ENCODE measurements at places on chromosomes 4 and X. TPM values are rescaled to one million over a fixed set of nuclear protein-coding genes. Genes with fewer than 3 reads are reported as not detected.

DNA sequence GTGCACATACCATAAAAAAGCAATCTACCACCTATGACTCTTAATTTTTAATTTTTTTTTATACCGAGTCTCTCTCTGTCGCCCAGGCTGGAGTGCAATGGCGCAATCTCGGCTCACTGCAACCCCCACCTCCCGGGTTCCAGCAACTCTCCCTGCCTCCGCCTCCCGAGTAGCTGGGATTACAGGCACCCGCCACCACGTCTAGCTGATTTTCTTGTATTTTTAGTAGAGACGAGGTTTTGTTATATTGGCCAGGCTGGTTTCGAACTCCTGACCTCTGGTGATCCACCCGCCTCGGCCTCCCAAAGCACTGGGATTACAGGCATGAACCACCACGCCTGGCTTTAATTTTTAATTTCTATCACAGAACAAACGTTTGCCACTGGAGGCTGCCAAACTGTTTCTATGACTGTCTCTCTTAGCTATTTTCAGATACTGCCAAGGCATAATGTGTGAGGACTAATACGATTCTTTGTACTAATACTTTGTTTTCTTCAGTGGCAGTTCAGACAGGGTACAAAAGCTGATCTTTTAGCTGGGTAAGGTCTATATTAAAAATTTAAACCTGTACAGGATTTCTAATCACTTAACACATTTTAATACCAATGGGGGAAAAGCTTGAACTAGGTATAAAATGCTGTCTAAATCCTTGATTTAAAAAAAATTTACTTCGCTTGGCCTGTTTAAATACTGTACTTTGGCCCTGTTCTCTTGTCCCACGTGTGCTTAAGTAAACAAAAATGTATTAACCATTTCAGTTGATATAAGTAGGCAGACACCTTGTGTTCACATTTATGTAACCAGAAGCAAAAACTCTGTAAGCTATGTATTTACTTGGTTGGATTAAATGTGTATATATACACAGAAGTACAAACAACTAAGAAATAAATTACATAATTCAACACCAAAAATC lies 2.3 kb downstream of the PGRMC2 start:
- DNase-seq = peak; percentile 56

DNA sequence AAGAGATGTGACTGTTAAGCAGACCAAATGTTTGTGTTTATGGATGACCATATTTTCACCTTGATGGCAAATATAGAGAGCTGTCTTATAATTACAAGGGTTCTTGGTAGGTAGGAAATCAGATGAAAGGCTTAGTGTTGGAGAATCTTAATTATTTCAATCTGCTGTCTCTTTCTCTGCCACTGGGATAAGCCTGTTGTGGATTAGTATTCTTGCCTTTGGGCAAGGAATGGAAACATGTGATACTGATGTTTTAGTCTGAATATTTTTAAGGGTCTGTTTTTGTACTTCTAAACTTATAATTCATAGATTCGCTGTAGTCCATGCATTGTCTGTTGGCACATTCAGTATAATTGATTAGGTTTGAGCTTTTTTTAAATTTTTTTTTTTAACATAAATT lies 23.7 kb upstream of the NUDT6 start:
- no peak for DNase-seq

DNA sequence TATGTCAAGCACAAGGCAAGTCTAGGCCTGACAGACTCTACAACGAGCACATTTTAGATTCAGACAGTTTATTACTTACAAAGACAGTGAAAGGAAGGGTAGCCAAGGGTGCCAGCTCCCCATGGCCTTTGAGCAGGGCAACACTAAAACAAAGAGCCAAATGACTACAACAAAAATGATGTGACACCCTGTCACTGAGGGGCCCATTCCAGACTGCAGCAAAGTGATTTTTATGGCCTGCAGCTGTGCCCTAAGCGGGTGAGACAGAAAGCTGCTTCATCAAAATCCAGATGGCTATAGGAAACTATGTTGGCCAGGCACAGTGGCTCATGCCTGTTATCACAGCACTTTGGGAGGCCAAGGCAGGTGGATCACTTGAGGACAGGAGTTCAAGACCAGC lies 13.4 kb upstream of the RP2 start:
- DNase-seq = no peak

XAGE5 gene
- not detected for total RNA-seq

- no peak for DNase-seq
Measured at GRCh38 chrX:23374291-23374690, 39.6 kb downstream of the PTCHD1 start.

DNA sequence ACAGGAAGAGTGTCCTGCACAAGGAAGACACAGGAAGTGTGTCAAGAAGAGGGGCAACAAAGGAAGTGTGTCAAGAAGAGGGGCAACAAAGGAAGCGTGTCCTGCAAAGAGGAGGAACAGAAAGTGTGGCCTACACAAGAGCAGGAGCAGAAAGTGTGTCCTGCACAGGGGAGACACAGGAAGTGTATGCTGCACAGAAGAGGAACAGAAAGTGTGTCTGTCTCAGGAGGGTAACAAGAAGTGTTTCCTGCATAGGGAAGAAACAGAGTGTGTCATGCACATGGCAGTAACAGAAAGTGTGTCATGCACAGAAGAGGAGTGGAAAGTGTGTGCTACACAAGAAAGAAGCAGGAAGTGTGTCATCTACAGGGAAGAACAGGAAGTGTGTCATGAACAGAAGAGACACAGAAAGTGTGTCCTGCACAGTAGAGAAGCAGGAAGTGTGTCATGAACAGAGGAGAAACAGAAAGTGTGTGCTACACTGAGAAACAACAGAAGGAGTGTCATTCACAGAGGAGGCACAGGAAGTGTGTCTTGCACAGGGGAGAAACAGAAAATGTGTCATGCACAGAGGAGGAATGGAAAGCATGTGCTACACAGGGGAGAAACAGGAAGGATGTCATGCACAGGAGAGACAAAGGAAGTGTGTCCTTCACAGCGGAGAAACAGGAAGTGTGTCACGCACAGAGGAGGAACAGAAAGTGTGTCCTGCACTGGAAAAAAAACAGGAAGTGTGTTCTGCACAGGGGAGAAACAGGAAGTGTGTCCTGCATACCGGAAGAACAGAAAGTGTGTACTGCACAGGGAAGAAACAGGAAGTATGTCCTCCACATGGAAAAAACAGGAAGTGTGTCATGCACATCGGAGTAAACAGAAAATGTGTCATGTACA lies 526.4 kb upstream of the PRKX start:
- DNase-seq = no peak

KLB gene
- 17.5 TPM for total RNA-seq

- DNase-seq = no peak
Measured at GRCh38 chr4:87005690-87006425, 71.0 kb downstream of the AFF1 start.

DNA sequence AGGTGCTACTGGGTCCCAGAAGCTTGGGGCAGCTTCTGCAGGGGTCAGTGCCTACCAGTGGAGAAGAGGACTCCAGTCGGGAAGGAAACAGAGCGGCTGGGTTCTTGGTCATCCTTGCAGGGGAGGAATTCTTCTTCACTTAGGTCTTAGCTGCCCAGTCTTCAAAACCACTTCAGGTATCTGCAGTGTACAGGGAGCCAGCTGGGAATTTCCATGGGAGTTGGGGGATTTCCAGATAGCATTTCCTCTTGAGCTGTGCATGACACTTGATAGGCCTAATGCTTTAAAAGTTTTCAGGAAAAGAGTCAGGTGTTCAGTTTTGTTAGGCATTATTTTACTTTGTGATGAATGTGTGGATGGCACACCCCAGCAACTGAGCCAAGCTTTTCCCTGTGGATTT lies 58.1 kb upstream of the ENPP6 start:
- DNase-seq = peak; percentile 21

GRCh38 chrX:105738162-105738561 lies 84.2 kb upstream of the NRK start:
- no peak for DNase-seq

SPOCK3 gene
- not detected for total RNA-seq

DNA sequence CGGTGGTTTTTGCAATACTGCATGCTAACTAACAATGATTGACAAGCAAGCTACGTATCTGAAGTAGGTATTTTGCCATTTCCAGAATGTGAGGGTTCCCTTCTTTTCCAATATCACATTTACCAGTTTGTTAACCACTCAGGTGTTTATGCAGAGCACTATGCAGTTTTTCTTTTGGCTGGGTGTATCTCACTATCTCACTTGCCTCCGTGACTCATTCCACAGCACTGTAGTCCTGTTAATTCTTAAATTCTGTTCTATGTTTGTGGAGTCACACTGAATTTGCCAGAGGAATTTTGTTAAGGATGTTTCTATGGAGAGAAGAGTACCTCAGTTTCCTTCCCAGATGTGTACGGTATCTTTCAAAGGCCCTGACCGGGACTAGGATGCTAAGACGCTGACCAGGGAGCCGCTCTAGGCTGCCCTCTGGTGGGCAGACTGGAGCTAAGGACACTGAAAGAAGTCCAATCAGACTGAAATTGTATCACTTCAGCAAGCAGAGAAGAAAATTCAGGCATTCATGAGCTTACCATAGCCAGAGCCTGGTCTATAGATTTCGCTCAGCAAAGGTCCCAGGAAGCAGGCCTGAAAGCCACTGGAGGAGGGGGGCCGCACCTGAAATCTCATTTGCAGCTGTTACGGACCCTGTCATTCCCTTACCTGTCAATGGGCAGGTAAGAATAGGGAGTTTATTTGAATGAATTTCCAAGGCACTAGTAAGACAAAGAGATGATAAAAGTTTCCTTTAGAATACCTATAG lies 388.4 kb upstream of the SPOCK3 start:
- peak; percentile 57 for DNase-seq

ABRAXAS1 gene
- 2.5 TPM for total RNA-seq

DNA sequence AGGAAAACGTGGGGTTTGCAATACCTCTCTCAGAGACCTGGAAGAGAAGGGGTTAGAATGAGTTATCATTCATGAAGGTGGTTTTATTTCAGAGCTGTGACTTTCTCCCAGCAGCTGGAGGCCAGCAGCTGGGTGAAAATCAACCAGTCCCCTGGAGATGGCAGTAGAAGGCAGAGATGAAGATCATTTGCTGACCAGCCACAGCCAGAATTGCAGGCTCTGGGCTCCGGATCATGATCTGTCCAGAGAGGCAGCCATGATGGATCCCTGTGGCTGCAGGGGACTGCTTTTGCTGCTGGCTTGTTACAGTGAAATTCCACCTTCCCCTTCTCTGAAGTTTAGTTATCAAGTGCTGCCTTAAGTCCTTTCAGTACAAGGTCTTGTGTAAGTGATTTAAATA lies 46.9 kb upstream of the TAB3 start:
- DNase-seq = peak; percentile 54

EDNRA gene
- total RNA-seq = 0.86 TPM

MAGEA8 gene
- not detected for total RNA-seq

ZFYVE28 gene
- total RNA-seq = 4.2 TPM

DNA sequence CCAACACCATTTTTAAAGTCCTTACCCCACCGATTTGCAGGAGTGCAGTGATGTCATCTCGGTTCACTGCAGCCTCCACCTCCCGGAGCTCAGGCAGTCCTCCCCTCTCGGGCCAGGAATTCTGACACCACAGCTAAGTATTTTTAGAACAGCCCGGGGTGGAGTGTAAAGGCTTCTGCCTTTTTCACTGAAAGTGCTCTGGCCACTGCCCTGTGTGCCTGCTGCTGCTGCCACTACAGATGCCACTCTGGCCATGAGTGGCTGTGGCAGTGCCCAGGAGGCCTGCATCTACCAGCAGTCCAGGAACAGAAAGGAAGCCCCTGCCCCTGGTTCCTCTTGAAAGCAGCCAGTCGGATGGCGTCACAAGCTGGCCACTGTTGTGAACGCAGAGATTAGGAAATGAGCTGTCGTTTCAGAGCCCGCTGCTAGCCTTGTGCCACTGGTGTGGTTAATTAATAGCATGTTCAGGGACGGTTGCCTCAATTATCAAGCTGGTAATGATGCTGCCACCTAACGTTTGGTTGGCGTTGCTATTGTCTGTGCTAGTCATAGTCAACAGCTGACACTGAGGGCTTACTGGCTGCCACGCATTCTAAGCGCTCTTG lies 23.6 kb upstream of the TBC1D14 start:
- DNase-seq = peak; percentile 77

SERPINA7 gene
- total RNA-seq = 171 TPM

BRS3 gene
- total RNA-seq = not detected

DNA sequence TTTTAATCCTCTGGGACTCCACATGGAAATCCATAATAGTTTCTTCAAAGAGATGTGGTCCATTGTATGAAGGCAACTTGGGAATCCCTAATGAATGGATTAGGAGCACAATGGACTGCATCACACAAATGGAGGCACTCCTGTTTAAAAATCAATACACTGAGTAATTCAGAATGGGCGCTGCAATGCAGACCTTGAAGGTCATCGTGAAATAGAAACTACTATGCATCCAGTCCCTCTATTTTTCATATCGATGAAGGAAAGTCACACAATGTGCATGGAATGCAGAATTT lies 98.8 kb upstream of the EGFL6 start:
- DNase-seq = no peak
